ENCODE measurements at places on chromosomes 4 and X. TPM values are rescaled to one million over a fixed set of nuclear protein-coding genes. Genes with fewer than 3 reads are reported as not detected.

TRO gene
- total RNA-seq: 1.4 TPM

PDE6B gene
- 13.3 TPM for total RNA-seq

VCX2 gene
- not detected for total RNA-seq

BMPR1B gene
- total RNA-seq: not detected

ETDB gene
- not detected for total RNA-seq

ZFP92 gene
- 1.9 TPM for total RNA-seq

TRIM75 gene
- not detected for total RNA-seq

DNA sequence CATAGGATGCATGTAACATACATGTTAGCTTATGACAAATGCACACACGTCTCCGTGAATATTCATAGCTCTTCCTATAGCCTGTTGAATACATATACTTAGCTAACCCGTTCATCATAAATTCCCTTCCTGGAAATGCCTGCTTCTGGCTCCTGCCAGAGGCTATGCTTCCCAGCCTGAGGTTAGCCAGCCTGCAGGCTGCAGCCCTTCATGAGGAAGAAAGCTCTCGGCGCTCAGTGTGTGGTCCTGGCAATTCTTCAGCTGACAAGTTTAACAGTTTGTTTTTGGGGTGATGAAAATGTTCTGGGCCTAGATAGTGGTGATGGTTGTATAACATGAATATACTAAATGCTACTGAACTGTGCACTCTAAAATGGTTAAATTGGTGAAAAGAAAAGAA is 48.8 kb upstream of the MAN2B2 start:
- DNase-seq: no peak
- peaks cover 7% of the 10 kb centered on the region for H3K27me3 ChIP-seq
- no peaks in the 10 kb centered on the region for H3K36me3 ChIP-seq
- H3K27ac ChIP-seq: no peak overlapping the region

GRCh38 chrX:71081330-71082123 is 13.4 kb upstream of the SNX12 start:
- H3K27ac ChIP-seq: no peak overlapping the region
- no peak for DNase-seq
- peaks cover 5% of the 10 kb centered on the region for H3K4me1 ChIP-seq
- H3K4me3 ChIP-seq: no peak overlapping the region
- H3K36me3 ChIP-seq: no peaks in the 10 kb centered on the region

DNA sequence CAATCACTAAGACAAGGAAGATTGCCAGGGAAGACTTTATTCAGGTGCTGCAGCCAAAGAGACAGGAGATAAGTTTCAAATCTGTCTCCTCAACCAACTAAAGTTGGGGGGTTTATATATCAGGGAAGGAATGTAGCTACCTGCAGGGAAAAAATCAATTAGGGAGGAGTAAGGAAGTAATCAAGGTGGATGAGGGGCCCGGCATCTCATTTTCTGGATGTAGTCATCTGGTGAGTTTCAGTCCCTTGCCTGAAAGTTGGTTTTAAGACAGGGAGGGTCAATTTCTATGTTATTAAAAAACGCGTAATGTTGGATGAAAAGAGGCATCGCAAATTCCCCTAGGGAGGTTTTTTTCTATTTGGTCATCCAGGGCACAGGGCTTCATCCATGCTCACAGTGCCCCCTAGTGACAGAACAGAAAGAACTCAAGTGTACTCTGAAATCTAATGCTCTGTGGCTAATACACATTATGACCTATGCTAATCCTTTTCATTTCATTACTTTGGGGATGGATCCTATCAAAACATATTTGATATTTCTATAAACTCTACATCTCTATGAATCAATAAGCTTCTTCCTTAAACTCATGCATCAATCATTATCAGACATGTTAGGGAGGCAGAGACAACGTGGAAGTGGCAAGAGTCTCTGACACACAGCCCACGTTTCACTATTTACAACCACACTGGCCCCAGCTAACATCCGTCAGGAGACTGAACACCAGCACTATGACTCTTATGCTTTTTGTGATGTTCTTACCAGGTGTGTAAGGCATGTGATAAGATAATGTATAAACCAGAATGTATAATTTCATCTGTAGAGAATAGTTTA is 1577.0 kb upstream of the TENM3 start:
- no peaks in the 10 kb centered on the region for H3K36me3 ChIP-seq
- H3K27ac ChIP-seq: no peak overlapping the region
- H3K4me3 ChIP-seq: no peak overlapping the region
- no peaks in the 10 kb centered on the region for H3K4me1 ChIP-seq
- DNase-seq: no peak

GRCh38 chrX:84205276-84205675 is 17.3 kb upstream of the RPS6KA6 start:
- H3K4me1 ChIP-seq: no peaks in the 10 kb centered on the region
- no peaks in the 10 kb centered on the region for H3K36me3 ChIP-seq
- H3K4me3 ChIP-seq: no peak overlapping the region
- H3K27ac ChIP-seq: no peak overlapping the region
- no peaks in the 10 kb centered on the region for H3K27me3 ChIP-seq

GRCh38 chrX:153603131-153603656 is 4.3 kb upstream of the CCNQ start:
- H3K27ac ChIP-seq: no peak overlapping the region
- DNase-seq: no peak
- H3K4me1 ChIP-seq: peaks cover 37% of the 10 kb centered on the region
- H3K4me3 ChIP-seq: no peak overlapping the region
- peaks cover 2% of the 10 kb centered on the region for H3K27me3 ChIP-seq

DNA sequence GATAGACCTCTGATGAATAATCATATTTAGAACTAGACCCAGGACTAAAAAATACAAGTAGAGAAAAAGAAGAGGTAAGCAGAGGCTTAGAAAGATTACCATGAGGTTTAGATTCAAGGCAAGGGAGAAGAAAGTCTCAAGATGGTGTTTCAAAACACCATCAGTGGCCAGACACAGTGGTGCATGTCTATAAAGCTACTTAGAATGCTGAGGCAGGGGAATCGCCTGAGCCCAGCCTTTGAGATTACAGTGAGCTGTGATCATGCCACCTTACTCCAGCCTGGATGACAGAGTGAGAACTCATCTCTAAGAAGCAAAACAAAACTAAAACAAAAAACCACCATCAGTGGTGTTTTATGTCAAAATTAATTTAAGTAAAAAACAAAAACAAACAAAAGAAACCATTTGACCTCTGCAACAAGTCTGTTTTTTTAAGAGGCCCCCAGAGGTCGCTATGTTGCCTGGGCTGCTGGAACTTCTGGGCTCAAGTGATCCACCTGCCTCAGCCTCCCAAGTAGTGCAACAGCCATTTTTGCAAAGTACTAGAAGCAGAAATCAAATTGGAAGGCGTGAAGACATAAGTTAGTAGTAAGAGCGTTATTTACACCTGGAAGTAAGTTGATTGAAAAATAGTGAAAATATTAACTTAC is 784.3 kb downstream of the ADGRL3 start:
- no peak for DNase-seq
- H3K27me3 ChIP-seq: no peaks in the 10 kb centered on the region
- H3K4me3 ChIP-seq: no peak overlapping the region
- no peaks in the 10 kb centered on the region for H3K4me1 ChIP-seq

DNA sequence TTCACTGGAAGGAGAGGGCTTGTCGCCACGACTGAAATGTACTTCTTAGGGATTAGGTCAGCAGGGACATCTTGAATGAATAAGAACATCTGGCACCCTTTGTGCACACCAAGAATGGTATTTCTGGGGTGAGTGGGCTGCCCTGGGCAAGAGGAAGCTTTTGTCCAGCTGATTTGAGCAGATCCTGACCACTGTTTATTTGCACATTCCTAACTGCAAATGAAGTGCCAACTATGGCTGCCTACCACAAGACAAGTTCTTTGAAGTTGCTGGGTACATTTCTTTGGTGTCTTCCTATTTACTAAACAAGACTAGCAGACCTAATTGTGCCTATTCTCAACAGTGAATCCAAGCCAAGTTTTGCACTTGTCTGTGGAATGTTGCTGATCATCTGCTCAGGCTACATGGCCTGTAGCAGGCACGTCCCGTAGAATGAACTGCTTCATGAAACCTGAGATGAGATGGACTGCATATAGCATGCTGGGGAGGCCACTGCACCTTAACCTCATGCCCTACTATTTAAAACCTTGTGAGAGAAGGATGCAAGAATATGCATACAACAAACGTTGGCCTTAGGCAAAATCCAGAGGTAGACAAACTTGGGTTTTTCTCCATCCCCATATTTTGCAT is 45.0 kb downstream of the PIR start:
- H3K4me1 ChIP-seq: no peaks in the 10 kb centered on the region
- H3K36me3 ChIP-seq: no peaks in the 10 kb centered on the region
- no peak overlapping the region for H3K27ac ChIP-seq
- no peak overlapping the region for H3K4me3 ChIP-seq
- no peaks in the 10 kb centered on the region for H3K27me3 ChIP-seq

DNA sequence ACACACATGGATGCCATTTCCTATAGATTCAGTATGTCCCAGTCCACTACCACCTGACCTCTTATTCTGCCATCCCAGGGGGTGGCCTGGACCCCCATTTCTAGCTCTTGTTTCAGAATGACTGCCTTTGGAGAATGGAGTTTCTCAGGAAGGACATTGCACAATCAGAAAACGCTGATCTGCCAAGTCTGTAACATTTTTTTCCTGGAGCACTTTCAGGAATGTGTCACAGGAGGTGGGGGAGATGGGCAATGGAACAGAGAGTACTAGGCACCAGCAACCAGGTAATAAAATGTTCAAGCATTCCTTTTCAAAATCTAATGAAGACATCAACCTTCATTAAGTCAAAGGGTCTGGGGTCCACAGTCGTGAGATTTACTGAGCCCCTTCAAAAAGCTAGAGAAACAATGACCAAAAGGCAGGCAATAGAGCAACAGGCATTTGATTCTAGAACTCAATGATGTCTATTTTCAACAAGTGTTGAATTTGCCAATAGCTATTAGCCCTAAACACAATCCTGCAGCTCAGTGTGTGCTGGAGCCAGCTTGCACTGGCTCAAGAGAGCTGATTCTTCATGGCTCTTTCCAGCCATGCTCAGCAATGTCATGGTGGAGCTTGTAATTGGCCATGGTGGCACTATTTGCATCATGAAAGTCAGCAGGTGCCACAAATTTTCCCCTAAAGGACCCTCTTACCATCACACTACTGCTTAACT is 87.1 kb downstream of the KDR start:
- H3K36me3 ChIP-seq: no peaks in the 10 kb centered on the region
- no peaks in the 10 kb centered on the region for H3K4me1 ChIP-seq
- DNase-seq: no peak
- no peak overlapping the region for H3K4me3 ChIP-seq
- no peaks in the 10 kb centered on the region for H3K27me3 ChIP-seq

DNA sequence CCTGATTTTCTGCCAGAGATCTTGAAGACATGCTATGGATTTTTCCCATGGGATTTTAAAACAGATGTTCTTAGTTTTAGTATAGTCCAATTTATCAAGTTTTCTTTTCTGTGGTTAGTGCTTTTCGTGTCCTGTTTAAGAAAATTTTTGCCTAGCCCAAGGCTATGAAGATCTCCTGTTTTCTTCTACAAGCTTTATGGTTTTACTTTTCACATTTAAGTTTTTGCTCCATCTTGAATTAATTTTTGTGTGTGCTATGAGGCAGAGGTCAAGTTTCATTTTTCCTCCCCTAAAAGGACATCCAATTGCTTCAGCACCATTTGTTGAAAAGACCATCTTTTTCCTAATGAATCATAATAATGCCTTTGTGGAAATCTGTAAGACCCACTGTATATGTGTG is 65.6 kb downstream of the POLR2B start:
- no peak for DNase-seq
- peaks cover 20% of the 10 kb centered on the region for H3K27me3 ChIP-seq
- no peaks in the 10 kb centered on the region for H3K36me3 ChIP-seq
- H3K27ac ChIP-seq: no peak overlapping the region
- H3K4me3 ChIP-seq: no peak overlapping the region

- H3K27ac ChIP-seq: no peak overlapping the region
- H3K4me3 ChIP-seq: no peak overlapping the region
- no peak for DNase-seq
- H3K27me3 ChIP-seq: peaks cover 12% of the 10 kb centered on the region
Observed at GRCh38 chr4:3489451-3489962, 26.4 kb downstream of the DOK7 start.

GRCh38 chr4:10040049-10040892 is 19.0 kb upstream of the SLC2A9 start:
- H3K36me3 ChIP-seq: peaks cover 7% of the 10 kb centered on the region
- peaks cover 1% of the 10 kb centered on the region for H3K27me3 ChIP-seq
- H3K27ac ChIP-seq: no peak overlapping the region
- H3K4me3 ChIP-seq: no peak overlapping the region
- H3K4me1 ChIP-seq: no peaks in the 10 kb centered on the region

- no peaks in the 10 kb centered on the region for H3K36me3 ChIP-seq
- H3K4me1 ChIP-seq: peaks cover 25% of the 10 kb centered on the region
- H3K27me3 ChIP-seq: peaks cover 55% of the 10 kb centered on the region
- no peak for DNase-seq
Observed at GRCh38 chr4:183181081-183181480, 82.0 kb downstream of the WWC2 start.

DNA sequence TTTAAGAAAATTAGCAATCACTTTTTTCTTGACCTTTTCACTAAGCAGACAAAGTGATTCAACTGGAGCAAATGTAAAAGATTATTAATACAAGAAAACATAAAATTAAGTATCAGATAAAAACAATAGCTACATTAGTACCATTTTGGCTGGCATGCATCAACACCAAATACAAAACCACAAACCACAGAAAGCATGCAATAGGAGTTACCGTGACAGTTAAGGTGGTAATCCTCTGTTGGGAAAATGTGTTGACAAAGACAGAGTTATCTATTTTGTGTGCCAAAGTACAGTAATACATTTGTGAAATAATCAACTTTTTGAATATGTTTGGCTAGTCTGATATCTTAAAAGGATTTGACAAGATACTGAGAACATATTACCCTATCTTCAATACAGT is 89.8 kb upstream of the ETNPPL start:
- no peak for DNase-seq
- no peak overlapping the region for H3K27ac ChIP-seq
- H3K4me1 ChIP-seq: peaks cover 35% of the 10 kb centered on the region
- H3K27me3 ChIP-seq: peaks cover 9% of the 10 kb centered on the region
- H3K36me3 ChIP-seq: peaks cover 3% of the 10 kb centered on the region

DNA sequence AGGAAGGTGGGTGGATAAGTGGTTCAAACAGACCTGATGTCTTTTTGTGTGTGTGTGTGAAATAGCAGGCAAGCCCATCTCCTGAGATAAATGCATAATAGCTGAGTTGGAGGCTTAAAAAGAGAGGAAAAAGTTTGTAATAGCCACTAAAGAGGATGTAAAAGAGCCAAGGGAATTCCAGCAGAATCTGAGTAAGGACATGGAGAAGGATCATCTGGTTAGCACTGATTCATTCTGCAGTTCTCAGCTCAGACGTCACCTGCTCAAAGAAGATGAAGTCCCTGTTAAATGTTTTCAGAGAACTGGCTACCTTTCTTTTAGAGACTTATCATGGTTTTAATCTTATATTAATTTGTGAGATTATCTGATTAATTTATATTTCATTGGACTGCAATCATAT is 21.0 kb upstream of the IL13RA2 start:
- H3K4me1 ChIP-seq: no peaks in the 10 kb centered on the region
- H3K27ac ChIP-seq: no peak overlapping the region
- no peak for DNase-seq
- no peaks in the 10 kb centered on the region for H3K36me3 ChIP-seq
- no peaks in the 10 kb centered on the region for H3K27me3 ChIP-seq
